EL (cell line): ENCODE measurements at places on chromosomes 2 and 18.

GRCh38 chr2:75569546-75569945, 8.8 kb upstream of the EVA1A start:
- DNase-seq, result no peak

GRCh38 chr2:171943869-171944268, 21.6 kb downstream of the HAT1 start:
- DNase-seq, result no peak

- DNase-seq, result no peak
Observed at GRCh38 chr2:46421361-46421760, 58.0 kb upstream of the TMEM247 start.

GRCh38 chr18:76370686-76371085, 124.4 kb downstream of the ZNF516 start:
- DNase-seq, result no peak

GRCh38 chr18:8708670-8709069, 3.3 kb downstream of the MTCL1 start:
- no peak for DNase-seq

DNA sequence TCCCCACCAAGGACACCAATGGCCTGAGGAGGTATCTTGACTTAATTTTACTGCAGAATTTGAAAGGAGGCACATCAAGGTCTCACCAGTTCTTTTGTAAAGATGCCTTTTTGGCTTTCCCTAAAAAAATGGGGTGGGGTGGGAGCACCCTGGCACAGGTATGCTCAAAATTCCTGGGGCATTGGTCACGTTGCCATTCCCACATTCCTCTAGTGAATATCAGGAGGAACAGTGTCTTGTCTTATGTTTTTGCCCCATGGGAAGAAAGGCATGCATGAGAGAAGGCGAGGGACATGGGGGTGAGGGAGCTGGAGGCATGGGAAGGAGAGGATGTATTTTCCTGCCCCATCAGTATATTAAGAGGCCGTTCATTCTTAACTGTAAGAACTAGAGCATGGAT, 275.3 kb downstream of the CMPK2 start:
- no peak for DNase-seq

- peak; percentile 39 for DNase-seq
Observed at GRCh38 chr2:206260188-206261012, 14.1 kb upstream of the ZDBF2 start.
